ENCODE measurements at places on chromosomes 1 and 21.

GRCh38 chr1:224433041-224433691, 1.4 kb downstream of the WDR26 start:
- DNase-seq, result no peak

- no peak for DNase-seq
Measured at GRCh38 chr1:30378991-30379581, 344.3 kb downstream of the MATN1 start.

- no peak for DNase-seq
Measured at GRCh38 chr1:16119504-16119903, 36.4 kb downstream of the EPHA2 start.

DNA sequence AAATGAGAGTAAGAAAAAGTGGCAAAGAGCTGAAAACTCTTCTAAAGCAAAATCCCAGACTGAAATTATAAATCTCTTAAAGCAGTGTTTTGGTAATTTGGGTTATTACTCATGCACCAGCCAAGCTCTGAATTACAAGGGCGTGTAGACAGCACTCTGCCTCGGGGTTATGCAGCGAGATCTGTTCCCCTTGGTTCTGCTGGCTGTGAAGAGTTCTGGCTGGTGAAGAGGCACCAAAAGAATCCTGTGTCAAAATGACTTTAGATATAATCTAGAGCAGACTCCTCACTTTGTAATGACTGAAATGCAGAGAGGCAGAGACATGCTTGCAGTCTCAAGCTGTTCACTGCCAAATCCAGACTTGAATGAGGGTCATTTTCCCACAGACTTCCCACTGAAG, 461.8 kb upstream of the CXADR start:
- no peak for DNase-seq

GRCh38 chr1:30277911-30278310, 445.5 kb downstream of the MATN1 start:
- DNase-seq, result no peak

- no peak for DNase-seq
Measured at GRCh38 chr21:29168891-29169315, 38.5 kb downstream of the MAP3K7CL start.

- no peak for DNase-seq
Measured at GRCh38 chr1:32727876-32728275, 25.3 kb upstream of the SYNC start.

DNA sequence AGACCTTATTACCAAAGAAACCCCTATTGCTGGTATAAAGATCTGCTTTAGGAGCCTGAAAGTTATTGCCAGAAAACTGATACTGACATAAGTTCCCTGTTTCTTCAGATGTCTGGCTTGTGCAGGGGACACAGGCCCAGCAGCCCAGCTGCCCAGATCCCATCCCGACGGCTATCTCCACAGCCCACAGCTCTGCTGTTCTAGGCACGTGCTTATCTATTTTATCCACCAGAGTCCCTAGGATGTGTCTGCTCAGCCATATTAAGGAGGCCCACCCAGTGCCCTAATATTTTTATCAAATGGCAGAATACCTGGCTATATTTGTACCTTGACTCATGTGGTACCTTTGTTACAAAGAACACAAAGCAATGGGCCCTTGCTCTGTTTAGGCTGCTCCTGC, 58.9 kb downstream of the DDX20 start:
- DNase-seq, result no peak

GRCh38 chr1:116878804-116879477, 30.8 kb upstream of the PTGFRN start:
- peak; percentile 14 for DNase-seq

GRCh38 chr1:182281541-182281940, 110.0 kb downstream of the GLUL start:
- no peak for DNase-seq

GRCh38 chr1:101193733-101194169, 43.1 kb upstream of the S1PR1 start:
- no peak for DNase-seq

GRCh38 chr1:154539486-154540483, 18.7 kb downstream of the UBE2Q1 start:
- DNase-seq, result no peak

DNA sequence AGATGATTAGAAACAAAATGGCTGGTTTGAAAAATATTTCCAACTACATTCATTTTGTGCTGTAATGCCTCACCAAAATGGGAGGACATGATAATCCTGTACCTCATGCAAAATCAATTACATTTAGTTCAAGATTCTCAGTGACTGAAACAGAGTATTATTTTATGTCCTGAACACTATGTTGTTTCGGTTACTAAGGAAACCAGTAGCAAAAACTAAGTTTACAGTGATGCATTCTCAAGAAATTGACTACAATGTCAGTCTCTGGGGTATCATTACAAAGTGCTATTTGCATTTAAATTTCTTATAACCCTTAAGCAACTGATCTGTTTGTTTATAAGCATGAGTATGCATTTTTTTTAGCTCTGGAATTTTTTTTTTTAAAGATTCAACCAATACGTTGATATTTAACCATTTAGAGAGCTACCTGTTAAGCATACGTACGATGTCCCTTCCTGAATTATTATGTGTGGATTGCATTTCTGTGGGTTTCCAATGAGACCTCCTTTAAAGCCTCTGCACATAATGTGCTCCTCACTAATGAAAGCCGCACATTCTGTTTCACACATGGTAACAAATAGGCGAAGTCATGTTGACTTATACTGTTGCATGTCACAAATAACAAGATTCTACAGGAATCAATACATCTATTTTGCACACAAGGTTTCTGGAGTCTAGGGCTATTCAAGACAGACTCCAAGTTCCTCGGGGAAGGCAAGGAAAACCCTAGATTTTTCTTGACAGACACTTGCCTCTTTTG, 1035.7 kb downstream of the ADGRL2 start:
- no peak for DNase-seq

DNA sequence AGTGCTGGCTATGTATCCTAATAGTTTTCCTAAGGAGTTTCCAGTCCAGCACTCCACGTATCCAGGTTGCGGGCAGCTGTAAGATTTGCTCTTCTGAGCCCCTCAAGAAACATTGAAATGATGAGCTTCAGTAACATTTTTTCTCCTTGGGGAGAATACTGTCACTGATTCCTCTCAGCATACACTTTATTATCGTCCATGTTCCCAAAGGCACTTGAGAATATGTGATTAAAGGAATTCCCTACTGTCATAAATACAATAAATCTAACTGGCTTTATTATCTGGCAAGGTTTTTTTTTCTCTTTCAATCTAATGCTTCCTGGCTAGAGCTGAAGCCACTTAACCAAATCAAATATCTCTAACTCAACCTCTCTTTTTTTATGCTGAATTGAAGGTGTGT, 359.2 kb upstream of the PKN2 start:
- DNase-seq, result no peak

- DNase-seq, result no peak
Measured at GRCh38 chr1:220011620-220012019, 34.7 kb downstream of the EPRS1 start.

All from Caco-2 (cell line).